ENCODE measurements at places on chromosomes 2 and 18. TPM values are rescaled to one million over a fixed set of nuclear protein-coding genes. Genes with fewer than 3 reads are reported as not detected.

ALPP gene
- total RNA-seq = not detected

SGO2 gene
- total RNA-seq = 37.3 TPM

GALNT1 gene
- 25.6 TPM for total RNA-seq

CSRNP3 gene
- total RNA-seq = 47.7 TPM

HRH4 gene
- not detected for total RNA-seq

CNDP1 gene
- total RNA-seq = not detected

DNA sequence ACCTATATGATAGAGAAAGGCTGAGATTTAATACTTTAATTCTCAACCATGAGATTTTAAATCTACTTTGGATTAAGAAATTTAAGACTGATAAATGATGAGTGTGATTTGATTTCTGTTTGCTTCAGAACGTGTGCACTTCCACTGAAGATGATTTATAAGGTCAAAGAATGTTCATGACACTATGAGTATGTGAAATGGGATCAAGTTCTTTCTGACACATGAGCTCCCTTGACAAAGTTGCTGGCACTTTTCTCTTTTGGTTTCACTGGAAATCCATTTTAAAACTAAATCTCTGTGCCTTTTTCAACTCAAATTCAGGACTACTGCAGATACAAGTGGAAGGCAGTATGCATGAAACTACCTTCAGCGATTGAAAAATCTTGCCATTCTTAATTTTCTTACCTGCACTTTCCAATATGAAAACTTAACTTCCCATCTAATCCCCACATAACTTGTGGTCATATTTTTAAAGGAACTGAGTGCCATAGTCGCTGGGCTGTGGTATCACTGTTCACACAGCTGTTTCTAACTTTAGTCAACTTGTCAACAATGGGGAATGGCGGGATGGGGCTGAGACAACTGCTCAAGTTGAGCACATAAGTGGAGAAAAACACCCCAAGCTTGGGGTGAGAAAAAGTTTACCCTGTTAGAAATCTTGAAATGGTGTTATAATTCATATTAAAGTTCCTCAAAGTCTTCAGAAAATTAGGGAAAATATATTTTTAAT is 51.8 kb upstream of the TTN start:
- no peak for DNase-seq

- DNase-seq = no peak
These were observed 219.3 kb upstream of the APCDD1 start for GRCh38 chr18:10234912-10235660.

GRCh38 chr2:237315829-237316225 is 98.1 kb downstream of the COL6A3 start:
- DNase-seq = no peak

GRCh38 chr2:49933711-49934110 is 779.4 kb upstream of the FSHR start:
- no peak for DNase-seq

GRCh38 chr18:65792456-65793074 is 41.8 kb downstream of the CDH7 start:
- DNase-seq = no peak

GRCh38 chr2:42009657-42010580 is 37.9 kb upstream of the PKDCC start:
- DNase-seq = no peak

DNA sequence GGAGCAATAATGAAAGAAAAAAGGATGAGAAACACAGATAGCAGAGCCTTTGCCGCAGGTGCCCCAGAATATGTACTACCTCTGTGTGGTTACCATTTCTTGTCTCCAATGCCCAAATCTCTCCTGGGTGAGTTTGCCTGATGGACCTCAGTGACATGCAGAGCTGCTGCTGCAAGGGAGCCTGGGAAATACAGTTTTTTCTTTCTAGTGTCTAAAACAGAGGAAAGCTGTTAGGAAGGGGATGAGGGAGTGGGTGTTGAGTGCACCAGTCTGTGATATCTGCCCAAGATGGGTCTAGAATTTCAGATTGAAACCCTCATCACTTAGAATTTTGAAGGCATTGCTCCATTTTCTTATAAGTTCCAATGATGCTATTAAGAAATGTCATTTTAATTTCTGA is 9.9 kb upstream of the MBOAT2 start:
- DNase-seq = no peak

DNA sequence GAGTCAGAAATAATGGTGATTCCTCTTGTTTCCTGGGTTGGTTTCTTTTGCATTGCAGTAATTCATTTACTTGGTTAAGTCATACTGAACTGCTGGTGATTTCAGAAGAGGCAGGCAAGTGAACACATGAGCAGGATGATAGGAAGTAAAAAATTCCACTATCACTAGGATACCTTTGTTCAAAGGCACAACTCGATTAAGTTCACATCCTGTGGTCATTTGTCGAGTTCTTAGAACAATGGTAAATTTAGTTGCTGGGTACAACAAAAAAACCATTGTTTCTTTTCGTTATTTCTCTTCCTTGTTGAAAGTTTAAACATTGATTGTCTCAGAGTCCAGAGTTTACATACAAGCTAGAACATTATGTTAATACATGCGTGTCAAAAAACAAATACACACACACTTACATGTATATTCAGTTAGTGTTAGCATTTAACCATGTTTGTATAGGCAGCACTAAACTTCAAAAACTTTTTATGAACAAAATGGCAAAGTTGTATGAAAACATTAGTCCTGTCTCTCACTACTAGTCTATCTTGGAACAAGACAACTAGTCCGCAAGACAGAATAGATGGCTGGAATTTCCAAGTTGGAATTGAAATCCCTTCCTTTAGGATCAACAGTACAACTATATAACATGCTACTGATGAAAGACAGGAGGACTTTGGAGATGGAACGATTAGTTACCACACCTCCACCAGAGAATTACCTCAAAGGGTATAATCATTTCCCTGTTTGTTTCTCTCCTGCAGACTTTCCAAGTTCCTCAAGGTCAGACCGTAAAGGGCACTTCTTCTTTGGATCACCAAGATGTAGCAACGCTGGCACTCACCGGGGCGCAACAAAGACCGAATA is 26.2 kb downstream of the STK39 start:
- DNase-seq = peak; percentile 45

- no peak for DNase-seq
These were observed 131.9 kb upstream of the ALKAL2 start for GRCh38 chr2:419687-420317.

- DNase-seq = no peak
These were observed 958.7 kb downstream of the BCL11A start for GRCh38 chr2:59594671-59595222.

DNA sequence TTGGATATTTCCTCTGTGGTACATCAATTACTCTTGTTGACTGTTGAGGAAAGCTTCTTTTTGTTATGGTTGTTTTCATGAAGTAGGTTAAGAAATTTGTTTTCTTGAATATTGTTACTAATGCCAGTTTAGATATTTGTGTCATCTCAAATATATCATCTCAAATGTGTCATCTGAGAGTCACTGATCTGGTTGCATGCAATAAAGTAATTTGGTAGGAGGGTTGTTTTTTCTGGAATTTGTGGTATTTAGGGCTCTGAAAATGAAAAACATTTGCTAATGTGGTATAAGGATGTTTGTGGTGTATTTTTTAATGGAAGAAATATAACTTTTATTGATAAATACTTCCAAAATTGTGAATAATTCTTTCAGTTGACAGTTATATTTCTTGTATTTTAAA is 117.7 kb downstream of the GREB1L start:
- no peak for DNase-seq

GRCh38 chr2:135573620-135574019 is 42.3 kb downstream of the R3HDM1 start:
- no peak for DNase-seq

DNA sequence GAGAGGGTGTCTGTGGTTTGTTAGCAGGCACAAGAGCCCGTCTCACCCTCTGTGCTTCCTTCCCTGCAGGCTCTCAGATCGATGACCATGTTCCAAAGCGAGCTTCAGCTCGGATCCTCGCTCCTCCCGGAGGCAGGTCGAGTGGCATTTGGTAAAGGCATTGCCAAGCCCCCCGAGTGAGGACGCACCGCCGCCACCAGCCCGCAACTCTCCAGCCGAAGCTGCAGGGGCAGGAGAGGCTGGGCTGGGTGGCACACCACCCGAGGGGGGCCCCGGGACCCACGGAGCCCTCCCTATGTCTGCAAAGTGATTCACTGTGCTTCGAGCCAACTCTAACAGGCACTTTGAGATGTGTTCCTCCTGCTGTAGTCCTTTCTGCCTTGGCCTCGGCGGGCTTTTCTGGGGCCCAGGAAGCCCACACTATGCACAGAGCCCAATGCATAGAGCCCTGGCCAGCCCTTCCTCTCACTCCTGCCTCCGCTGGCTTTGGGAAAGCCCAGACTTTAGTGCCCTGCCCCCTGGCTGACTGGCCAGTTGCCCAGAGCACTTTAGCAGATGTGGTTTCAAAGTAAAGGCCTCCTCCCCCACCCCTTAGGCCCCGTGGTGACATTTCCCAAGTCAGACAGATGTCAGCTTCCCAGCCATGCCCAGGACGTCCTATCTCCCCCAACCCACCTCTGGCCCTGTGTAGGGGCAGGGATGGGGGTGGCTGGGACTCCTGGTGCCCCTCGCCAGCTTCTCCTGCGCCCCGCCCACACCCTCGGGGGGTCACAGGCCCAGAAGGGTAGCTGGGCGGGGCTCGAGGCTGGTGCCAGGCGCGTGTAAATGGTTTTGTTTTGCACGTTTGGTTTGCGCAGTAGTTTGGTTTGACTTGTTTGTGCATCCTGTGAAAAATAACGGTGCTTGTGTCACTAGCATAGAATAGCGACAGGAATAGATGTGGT is 23.3 kb upstream of the MAPRE3 start:
- DNase-seq = no peak

DNA sequence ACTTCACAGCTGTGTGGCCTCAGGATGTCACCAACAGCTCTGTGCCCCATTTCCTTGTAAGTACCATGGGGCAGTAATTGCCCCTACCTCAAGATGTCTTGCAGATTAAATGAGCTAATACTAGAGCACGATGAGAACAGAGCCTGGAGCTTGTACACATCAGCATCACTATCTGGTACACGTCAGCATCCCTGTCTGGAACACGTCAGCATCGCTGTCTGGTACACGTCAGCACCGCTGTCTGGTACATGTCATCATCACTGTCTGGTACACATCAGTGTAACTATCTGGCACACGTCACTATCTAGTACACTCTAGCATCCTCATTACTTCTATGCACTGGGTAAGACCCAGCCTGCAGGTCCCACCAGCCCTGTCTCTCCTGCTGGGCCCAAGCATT is 37.2 kb downstream of the AQP12A start:
- DNase-seq = no peak

DNA sequence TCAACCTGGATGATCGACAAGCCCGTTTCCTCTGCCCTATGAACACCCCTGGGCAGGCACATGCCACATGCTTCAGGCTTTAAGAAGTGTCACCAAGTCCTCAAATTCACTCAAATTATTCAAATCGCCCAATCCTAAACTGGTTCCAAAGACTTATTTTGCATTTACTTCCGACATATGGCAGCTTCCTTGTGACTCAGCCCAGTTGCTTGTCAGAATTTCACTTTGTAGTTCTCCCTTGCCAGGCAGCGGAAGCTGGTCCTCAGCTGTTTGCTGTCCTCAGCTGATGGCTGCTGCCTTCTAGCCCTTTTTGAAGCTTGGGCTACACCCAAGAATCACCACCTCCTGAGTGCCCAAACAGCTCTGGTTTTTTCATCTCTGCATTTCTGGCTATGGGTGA is 105.4 kb upstream of the LMAN1 start:
- DNase-seq = no peak

DNA sequence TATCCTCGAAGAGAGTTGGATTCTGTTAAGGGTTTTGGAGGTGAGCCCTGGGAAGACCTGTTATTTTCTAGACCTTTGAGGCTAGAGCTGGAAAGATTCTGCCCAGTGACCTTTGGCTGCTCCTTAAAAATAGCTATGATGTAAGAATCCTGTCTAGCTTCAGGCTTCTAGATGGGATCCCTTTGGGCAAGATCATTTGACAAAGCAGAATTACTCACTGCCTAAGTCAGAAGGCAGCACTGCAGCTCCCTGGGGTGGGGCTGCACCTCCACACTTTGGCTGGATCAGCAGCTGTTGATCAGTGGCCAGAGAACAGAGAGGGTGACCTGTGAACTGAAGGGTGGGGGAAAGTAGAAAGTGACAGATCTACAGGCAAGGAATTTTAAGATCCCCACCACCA is 103.8 kb downstream of the ASAP2 start:
- DNase-seq = no peak

DNA sequence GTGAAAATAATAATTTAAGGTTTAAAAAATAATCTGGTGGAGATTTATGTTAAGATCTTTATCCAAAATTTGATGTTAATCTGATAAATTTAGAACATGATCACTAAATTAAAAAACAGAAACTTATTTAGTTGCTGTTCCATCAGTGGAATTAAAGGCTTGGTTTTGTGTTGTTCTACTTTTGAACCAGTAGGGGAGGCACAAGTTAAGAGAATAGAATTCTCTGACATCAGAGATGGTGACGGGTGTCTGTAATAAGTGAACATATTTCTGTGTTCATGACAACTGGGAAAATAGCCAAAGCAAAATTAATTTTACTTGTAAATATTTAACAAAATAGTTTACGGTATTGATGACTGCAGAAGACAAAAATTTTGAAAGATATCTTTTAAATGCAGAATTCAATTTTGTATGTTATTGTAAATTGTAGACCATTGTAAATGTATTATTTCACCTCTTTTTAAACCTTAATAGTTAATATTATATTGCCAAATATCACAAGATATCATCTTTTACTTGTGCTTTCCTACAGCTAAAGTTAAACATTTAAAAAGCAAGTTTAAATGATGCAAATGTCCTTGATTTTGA is 106.0 kb downstream of the UBR3 start:
- peak; percentile 67 for DNase-seq

DNA sequence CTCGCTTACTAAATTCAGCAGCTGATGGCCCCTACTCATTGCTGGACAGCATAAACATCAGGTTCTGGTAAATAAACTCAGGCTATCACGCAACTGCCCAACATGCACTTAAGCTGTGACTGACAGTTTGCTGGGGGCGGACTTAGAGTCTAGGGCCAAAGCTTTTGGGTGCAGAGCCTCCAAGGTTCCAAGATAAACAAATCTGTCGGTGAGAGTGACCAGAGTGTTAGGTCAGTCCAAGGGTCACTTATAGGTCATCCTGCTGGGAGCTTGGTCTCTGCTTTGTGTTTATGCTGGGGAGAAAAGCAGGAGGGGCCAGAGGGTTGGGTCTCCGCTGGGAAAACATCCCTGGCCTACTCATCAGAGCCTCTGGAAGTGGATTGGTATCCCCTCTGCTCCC is 188.6 kb upstream of the GATA6 start:
- no peak for DNase-seq

GRCh38 chr2:23410596-23410995 is 25.6 kb downstream of the KLHL29 start:
- no peak for DNase-seq

GRCh38 chr2:241842620-241843211 is 16.0 kb downstream of the PDCD1 start:
- DNase-seq = no peak

- DNase-seq = no peak
These were observed 71.2 kb downstream of the MAIP1 start for GRCh38 chr2:200026332-200027230.

DNA sequence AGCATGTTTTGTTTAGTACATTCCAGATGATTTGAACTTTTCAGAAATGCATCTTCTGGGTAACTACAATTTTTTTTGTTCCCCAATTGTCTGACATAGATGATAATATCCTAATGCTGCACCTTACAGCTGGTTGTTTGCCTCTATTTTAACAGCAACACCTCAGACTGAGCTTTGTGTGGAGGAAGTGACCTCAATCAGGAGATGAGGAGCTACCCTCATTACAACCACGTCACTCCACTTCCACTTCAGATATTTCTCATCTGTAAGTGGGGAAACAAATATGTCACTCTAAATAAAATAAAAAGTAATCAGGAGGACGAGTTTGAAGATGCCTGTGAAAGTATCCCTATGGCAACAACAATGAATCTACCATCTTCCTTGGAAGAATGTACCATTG is 12.1 kb upstream of the SRSF7 start:
- no peak for DNase-seq

All from A673 (cell line).